ENCODE measurements at places on chromosomes 3 and 15. TPM values are rescaled to one million over a fixed set of nuclear protein-coding genes. Genes with fewer than 3 reads are reported as not detected.
A peak's percentile ranks its signal among the peaks of the same experiment; 100 is the strongest.

GRCh38 chr3:194423317-194423716, 24.3 kb upstream of the GP5 start:
- H3K27me3 ChIP-seq, result no peaks in the 10 kb centered on the region
- no peak overlapping the region for H3K27ac ChIP-seq
- peaks cover 21% of the 10 kb centered on the region for H3K36me3 ChIP-seq
- no peaks in the 10 kb centered on the region for H3K4me1 ChIP-seq
- no peak overlapping the region for H3K4me3 ChIP-seq

- no peaks in the 10 kb centered on the region for H3K27me3 ChIP-seq
- no peak overlapping the region for H3K27ac ChIP-seq
- H3K4me1 ChIP-seq, result no peaks in the 10 kb centered on the region
- DNase-seq, result no peak
- no peaks in the 10 kb centered on the region for H3K36me3 ChIP-seq
Measured at GRCh38 chr15:47670365-47670764, 46.9 kb upstream of the SEMA6D start.

DNA sequence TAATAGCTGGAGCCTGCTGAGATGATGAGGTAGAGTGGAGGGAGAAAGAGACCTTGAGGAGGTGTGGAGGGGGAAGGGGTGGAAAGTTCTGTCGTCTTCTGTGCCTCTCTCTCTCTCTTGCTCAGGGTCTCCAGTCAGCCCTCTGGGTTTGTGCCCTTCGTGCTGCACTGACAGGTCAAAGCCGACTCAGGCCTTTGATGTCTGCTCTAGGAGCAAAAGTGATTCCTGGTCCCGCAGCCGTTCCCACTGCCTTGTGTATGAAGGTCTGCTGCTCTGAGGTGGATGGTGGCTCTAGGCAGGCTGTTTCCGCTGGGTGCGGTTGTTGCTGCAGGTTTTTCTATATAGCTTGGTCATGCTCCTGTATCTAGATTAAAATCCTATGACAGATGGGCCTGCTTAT, 89.4 kb downstream of the IGF1R start:
- no peaks in the 10 kb centered on the region for H3K27me3 ChIP-seq
- H3K27ac ChIP-seq, result no peak overlapping the region
- H3K4me1 ChIP-seq, result peaks cover 4% of the 10 kb centered on the region
- no peak overlapping the region for H3K4me3 ChIP-seq
- no peak for DNase-seq

DNA sequence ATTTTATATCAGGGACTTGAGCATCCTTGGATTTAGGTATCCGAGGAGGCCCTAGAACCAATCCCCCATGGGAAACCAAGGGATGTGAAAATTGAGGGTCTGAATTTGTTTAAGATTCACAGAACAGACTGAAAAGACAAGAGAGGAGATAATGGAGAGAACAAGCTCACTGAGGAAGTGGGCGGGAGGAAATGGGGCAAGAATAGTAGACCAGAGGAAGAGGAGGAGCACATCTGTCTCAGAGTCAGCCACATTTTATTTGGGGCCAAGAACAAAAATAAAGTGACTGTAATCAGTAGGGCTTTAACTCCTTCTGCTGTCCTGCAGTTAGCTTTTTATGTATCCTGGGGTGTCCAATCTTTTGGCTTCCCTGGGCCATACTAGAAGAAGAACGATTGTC, 63.8 kb downstream of the BLM start:
- H3K36me3 ChIP-seq, result no peaks in the 10 kb centered on the region
- no peak overlapping the region for H3K27ac ChIP-seq
- no peaks in the 10 kb centered on the region for H3K4me1 ChIP-seq
- peak; percentile 10 for DNase-seq
- H3K4me3 ChIP-seq, result no peak overlapping the region
- no peaks in the 10 kb centered on the region for H3K27me3 ChIP-seq

- DNase-seq, result peak; percentile 68
- H3K27me3 ChIP-seq, result no peaks in the 10 kb centered on the region
- no peak overlapping the region for H3K27ac ChIP-seq
- H3K4me3 ChIP-seq, result no peak overlapping the region
Measured at GRCh38 chr3:89303701-89304100, 196.3 kb downstream of the EPHA3 start.

DNA sequence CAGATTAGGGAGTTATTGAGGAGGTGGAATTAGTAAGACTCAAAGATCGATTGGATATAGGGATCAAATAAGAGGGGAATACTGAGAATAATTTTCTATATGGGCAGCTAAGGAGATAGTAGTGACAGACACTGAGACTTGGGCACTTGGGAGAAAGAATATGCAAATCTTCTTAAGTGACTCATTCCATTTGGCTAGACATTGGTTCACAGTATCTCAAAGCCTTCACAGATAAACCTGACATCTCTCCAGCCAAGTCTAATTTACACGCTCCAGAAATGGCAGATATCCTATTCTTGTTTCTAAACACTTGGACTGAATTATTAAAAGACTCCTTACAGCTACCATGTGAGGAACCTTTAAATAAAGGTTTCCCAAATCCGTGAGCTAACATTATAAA, 104.6 kb upstream of the ADAMTS9 start:
- H3K27ac ChIP-seq, result no peak overlapping the region
- H3K27me3 ChIP-seq, result no peaks in the 10 kb centered on the region
- no peak overlapping the region for H3K4me3 ChIP-seq
- DNase-seq, result no peak

DNA sequence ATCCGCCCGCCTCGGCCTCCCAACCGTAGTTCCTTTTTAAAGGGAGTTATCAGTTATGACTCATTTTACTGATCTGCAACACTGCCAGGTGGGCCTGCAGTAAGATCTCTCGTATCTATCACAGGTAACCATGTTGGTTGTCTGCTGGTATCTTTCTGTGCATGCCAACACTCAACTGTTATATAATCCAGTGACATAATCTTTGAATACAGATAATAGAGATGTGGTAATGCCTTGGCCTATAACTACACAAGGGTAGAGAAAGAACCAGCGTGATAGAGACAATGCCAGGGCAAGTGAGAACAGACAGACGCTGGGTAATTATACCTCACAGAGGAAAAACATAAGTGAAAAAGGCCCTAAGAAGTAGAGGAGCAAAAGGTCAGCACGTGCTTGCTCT, 11.0 kb upstream of the ARPP19 start:
- peaks cover 11% of the 10 kb centered on the region for H3K36me3 ChIP-seq
- no peaks in the 10 kb centered on the region for H3K27me3 ChIP-seq
- no peak overlapping the region for H3K4me3 ChIP-seq
- no peak for DNase-seq
- no peaks in the 10 kb centered on the region for H3K4me1 ChIP-seq
- no peak overlapping the region for H3K27ac ChIP-seq

- no peaks in the 10 kb centered on the region for H3K36me3 ChIP-seq
- H3K27me3 ChIP-seq, result no peaks in the 10 kb centered on the region
- DNase-seq, result no peak
- no peak overlapping the region for H3K4me3 ChIP-seq
Measured at GRCh38 chr3:170536712-170537111, 49.2 kb downstream of the SLC7A14 start.

The TNFAIP8L3 gene
- total RNA-seq, result 2.1 TPM

The GP5 gene
- 0.35 TPM for total RNA-seq

The SNX22 gene
- total RNA-seq, result 0.49 TPM

The PARP15 gene
- total RNA-seq, result 3.2 TPM

The PRICKLE2 gene
- 14.6 TPM for total RNA-seq

Measured in muscle of leg (tissue), 16 donors.